Left renal cortex interstitium (tissue), 4 donors: ENCODE measurements at places on chromosomes 1 and 21.

- no peak for DNase-seq
These were observed 58.3 kb downstream of the MACF1 start for GRCh38 chr1:39262802-39263201.

DNA sequence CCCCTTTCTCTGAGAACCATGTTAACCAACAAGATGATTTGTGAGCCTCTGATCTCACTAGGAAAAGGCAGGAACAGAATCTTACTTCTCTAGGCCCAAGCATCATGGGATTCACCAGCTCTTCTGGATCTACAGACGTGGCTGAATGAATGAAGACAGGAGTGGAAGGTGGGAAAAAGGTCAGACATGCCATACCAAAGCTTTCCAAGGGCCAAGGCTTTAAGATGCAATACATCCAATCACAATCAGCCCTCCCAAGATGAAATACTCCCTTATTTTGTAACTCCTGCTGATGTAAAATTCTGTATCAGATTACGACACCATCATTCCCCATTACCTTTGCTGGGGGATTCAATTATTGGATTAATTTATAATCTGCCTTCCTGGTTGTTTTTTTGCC is 80.9 kb downstream of the SSBP3 start:
- no peak for DNase-seq

GRCh38 chr21:28602546-28602945 is 390.1 kb downstream of the LTN1 start:
- DNase-seq, result no peak

- no peak for DNase-seq
These were observed 222.5 kb downstream of the RPS6KC1 start for GRCh38 chr1:213273546-213273945.

DNA sequence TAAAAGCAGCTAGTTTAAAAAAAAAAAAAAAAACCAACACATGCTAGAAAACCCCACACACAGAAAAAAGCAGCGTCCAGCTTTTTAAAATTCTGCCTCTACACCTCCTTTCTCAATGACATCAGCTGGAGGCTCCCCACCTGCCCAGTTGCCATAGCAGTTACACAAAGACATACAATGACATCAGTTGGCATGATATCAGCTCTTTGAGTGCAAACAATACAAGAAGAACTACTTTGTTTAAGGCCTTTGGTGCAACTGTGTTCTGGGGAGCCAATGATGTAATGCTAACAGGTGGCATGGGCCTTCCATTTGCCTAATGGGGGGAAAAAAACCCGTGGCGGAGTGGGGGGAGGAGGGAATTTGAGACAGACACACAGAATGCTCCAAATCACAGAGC is 32.9 kb downstream of the DUSP10 start:
- DNase-seq, result no peak

- no peak for DNase-seq
These were observed 356.4 kb upstream of the ST6GALNAC5 start for GRCh38 chr1:76510672-76511557.

- no peak for DNase-seq
These were observed 393.3 kb downstream of the NPHP4 start for GRCh38 chr1:5598824-5599395.

GRCh38 chr1:231613419-231614349 is 12.9 kb upstream of the DISC1 start:
- no peak for DNase-seq
